ENCODE measurements at places on chromosomes 5 and 9.

GRCh38 chr5:66652818-66653217, 56.6 kb downstream of the MAST4 start:
- no peak for DNase-seq

GRCh38 chr5:404666-405241, 38.2 kb upstream of the EXOC3 start:
- no peak for DNase-seq

- no peak for DNase-seq
Measured at GRCh38 chr9:14156046-14156445, 157.9 kb downstream of the NFIB start.

- peak; percentile 47 for DNase-seq
Measured at GRCh38 chr9:23769307-23769935, 56.6 kb downstream of the ELAVL2 start.
